ENCODE measurements at places on chromosomes 6 and 20.

- no peak for DNase-seq
Measured at GRCh38 chr20:9323622-9324021, 190.8 kb upstream of the LAMP5 start.

GRCh38 chr6:73062130-73062529, 163.2 kb downstream of the KHDC1L start:
- no peak for DNase-seq

DNA sequence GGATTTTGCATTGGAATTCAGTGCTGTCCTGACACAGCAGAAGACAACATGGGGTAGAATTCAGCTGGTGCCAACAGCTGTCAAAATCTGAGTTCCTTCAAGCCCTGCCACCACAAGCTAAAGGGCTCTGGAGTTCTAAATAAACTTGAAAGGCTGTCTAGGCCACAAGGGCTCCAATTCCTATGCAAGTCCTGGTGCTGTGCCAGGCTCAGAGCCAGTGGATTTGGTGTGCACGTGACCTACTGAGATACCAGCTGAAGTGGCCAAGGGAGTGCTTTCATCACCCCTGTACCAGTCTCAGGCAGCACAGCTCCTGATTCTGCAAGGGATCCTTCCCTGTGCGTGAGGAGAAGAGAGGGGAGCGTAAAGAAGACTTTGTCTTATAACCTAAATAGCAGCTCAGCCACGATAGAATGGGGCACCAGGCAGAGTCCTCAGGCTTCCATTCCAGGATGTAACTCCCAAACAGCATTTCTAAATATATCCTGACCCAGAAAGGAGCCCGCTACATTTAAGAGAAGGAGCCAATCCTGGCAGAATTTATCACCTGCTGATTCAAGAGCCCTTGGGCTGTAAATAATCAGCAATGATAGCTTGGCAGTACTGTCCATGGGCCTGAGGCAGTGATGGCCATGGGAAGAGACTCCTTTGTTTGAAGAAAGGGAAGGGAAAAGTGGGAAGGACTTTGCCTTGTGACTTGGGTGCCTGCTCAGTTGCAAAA, 881.2 kb upstream of the EPHA7 start:
- no peak for DNase-seq

DNA sequence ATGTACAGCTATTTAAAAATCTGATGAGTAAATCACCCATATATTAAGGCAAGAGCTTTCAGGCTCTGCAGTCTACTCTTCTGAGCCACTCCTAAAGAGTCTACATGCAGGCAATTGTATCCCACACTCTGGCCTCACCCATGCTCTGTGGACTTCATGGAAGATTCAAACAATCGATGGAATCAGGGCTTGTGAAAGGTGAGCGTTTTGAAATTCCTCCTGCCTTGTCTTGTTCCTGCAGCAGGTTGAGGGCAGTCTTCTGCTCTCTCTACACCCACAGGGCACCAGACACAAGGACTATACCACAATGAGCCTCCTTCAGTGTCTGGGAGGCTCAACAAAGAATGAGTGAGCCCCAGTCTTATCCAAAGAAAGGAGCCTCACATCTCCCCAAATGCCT, 51.1 kb downstream of the TBC1D7 start:
- no peak for DNase-seq

DNA sequence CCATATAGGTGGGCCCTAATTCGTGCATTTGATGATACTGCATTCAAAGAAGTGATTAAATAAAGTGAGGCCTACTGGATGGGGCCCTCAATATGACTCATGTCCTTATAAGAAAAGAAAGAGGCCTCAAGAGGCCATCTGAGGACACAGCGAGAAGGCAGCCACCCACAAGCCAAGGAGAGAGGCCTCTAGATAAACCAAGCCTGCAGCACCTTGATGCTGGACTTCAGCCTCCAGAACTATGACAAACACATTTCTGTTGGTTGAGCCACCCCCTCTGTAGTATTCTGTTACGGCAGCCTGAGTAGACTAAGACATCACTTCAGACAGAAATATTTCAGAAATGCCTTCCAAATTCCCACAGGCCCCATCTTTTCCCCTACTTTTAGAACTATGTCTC, 82.5 kb upstream of the PLEKHG1 start:
- DNase-seq: no peak

DNA sequence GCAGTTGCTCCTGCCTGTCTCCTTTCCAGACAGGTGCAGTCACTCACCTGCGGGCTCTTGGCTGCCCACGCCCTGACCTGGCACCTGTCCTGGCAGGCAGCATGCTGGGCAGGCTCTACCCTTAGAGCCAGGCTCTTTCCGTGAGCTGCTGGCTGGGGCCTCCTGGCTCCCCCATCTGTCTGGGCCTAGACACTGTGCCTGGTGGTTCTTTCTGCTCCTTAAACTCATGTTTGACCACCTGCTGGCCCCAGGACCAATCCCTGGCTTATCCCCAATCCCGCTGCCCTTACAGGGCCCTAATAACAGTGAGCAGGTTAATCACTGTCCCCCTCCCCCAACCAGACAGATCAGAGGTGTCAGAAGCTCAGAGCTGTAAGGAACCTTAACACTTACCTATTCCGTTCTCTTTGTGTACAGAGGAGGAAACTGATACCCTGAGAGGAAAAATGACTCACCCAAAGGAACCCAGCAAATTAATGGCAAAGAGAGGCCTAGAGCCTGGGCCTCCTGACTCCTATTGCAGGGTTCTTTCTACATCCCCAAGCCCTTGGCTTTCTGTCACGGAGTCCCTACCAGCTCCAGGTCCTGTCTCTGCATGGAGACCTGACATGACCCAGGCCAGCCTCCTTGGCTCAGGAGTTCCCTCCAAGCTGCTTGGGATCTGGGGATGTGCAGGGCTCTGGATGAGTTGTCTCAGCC, 54.7 kb downstream of the RAB44 start:
- DNase-seq: no peak

DNA sequence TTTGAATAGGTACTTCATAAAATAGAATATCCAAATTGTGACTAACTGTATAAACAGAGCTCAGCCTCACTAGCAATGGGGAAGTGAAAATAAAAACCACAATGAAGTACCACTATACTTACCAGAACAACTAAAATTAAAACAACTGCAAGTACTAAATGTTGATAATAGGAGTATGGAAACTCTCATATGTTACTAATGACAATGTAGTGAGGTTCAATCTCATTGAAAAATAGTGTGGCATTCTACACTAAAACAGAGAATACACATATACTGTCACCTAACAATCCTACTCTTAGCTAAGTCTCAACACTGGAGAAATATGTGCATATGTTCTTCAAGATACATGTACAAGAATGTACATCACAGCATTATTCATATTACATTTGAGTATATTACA, 132.0 kb upstream of the CARMIL1 start:
- DNase-seq: no peak

DNA sequence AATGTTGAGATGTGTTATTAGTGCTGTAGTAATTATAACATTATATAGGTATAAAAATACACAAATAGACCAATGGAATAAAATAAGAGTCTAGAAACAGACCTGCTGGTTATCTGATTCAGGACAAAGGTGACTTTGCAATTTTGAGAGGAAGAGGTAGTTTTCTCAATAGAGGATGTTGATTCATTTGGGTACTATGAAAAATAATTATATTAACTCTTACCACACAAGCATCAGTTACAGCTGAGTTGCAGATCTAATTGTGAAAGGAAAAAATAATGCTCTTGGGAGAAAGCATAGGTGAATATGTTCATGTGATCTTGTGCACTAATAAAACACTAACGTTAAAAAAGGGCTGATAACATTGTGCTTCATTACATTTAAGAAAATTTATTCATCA, 103.0 kb downstream of the BCKDHB start:
- DNase-seq: no peak

GRCh38 chr6:20205722-20206161, 6.5 kb downstream of the MBOAT1 start:
- DNase-seq: no peak

GRCh38 chr6:44367681-44368080, 19.8 kb upstream of the CDC5L start:
- no peak for DNase-seq

- no peak for DNase-seq
Measured at GRCh38 chr6:101393829-101394251, 332 bp downstream of the GRIK2 start.

- no peak for DNase-seq
Measured at GRCh38 chr6:14726816-14727493, 518.9 kb upstream of the JARID2 start.

DNA sequence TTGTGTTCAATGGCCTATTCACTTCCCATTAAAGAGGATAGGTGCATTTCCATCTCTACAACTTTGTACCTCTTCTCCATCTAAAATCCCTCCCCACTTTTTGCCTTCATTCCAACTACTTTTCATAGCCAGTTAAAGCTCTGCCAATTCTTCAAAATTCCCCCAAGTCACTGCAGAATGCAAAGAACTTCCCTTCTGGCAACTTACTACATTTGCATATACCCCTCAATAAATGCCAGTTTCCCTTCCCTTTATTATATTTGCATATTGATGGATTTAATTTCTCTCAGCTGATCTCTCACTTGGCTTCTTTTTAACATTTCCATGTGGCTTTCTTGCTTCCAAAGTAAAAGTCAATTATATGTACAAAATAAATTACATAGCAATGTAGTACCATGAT, 393.4 kb downstream of the HACE1 start:
- no peak for DNase-seq

DNA sequence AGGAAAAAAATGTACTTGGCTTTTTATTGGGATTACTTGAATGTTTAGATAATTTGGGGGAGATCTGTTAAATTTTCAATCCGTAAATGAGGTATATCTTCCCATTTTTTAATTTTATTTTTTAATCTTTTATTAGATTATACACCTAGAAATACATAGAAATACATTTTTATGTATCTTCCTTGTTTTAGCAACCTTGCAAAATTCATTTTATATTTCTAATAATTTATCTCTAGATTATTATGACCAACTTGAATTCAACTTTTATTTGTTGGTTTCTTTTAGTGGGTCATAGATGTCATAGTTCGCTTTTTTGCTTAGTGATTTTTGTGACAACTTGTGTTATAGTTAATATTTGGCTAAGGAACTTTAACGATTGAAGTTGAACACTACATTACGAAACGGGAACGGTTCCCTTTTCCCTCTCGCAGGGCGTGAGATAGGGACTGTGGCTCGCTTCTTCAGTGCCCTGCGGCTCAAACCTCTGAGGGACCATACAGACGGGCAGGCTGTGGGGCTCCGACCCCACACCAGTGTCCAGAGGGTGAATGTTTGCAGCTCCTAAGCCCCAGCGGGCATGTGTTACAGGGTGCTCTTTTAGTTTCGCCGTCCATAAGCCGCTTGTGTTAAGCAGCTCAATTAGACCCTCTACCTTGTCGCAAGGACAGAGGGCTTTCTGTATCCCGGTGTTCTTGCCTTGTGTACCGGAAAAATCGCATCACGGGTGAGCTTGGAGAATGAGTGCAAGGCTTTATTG, 53.8 kb downstream of the PRND start:
- no peak for DNase-seq

DNA sequence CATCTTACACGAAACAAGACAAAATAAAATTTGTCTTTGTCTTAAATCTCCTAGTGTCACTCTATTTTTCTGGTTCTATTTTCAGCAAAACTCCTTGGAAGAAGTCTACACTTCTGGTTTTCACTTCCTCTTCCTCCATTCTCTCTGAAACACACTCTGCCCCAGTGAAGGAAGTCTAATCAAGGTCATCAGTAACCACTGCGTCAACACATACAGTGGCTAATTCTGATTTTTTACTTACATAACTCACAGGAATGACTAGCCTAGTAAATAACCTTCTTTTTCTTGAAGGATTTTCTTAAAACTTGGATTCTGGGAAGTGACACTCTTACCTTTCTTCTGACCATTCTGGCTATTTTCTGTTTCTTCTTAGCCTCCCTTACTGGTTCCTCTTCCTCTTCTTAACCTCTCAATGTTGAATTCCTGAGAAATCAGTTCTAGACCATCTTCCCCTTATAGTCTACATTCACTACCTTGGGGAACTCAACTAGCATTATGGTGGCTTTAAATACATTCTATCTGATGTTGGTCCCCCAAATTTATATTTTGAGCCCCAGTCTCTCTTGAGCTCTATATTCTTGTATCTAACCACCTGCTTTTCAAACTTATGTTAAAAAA, 37.5 kb downstream of the AIG1 start:
- no peak for DNase-seq

DNA sequence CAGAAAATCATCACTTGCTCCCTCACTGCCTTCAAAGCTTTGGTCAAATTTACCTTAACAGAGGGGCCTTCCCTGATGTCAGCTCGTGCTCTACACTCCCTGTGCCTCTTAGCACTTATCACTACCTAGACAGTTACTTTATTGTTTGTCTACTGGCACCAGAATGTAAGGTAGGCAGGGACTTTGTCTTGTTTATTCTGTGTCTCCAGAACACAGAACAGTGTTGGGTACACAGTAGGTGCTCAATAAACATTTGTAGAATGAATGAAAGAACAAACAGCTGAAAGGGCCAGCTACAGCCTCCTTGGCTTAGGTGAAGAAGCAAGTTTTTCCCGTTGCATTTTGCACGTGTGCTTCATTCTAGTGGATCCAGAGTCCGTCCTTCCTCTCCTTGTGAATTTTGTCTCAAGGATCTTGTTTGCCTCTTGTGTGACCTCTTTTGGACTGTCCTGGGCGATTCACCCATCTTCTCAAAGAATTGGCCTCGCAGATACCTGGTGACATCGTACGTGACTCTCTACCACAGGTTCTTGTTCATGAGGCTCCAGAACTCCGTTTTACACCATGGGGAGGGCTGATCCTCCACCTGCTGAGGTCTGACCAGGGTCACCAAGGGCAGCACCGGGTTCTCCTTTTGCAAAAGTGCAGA, 84.2 kb upstream of the ARMC2 start:
- no peak for DNase-seq

- no peak for DNase-seq
Measured at GRCh38 chr20:4766631-4767030, 44.9 kb downstream of the PRND start.

DNA sequence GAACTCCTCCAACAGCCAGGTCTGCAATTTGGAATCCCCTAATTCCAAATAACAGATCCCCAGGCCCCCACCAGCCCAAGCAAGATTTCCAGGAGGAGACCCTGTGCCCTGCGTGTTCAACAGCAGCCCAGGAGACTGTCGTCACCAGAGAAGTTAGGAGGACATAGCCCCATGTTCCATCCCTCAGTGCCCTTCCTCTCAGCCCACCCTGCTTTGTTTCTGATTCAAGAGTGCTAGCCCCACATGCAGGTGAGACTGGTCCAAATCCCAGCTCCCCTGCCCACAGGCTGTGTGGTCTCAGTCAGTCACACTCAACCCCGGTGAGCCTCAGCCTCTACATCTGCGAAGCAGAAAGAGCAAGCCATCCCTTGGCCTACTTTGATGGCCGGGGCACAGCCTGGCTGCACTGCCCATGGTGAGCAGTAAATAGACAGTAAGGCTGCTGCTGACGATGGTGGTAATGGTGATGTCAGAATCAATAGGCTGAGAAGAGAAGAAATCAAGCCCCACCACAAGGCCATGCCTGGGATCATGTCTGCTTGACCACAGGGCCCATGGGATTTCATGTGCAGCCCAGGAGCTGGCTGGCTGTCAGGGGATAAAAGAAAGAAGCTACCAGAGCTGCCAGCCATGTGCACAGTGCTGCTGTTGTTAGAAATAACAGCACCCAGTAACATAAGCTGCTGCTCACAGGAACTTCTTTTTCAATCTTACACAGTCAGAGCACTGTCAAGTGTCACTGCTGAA, 51.5 kb upstream of the NXT1 start:
- DNase-seq: no peak

- no peak for DNase-seq
Measured at GRCh38 chr6:34178357-34179105, 32.6 kb upstream of the GRM4 start.

- DNase-seq: no peak
Measured at GRCh38 chr6:7136859-7137334, 29.1 kb downstream of the RREB1 start.

Measured in activated T-helper 9 cell treated with anti-CD3 and anti-CD28 coated beads, Interleukin-2, amount 50 U/mL, for 16 hours (primary cell).